ENCODE measurements at places on chromosomes 16 and 17.

- DNase-seq: no peak
Observed at GRCh38 chr16:49767414-49767813, 88.5 kb downstream of the ZNF423 start.

DNA sequence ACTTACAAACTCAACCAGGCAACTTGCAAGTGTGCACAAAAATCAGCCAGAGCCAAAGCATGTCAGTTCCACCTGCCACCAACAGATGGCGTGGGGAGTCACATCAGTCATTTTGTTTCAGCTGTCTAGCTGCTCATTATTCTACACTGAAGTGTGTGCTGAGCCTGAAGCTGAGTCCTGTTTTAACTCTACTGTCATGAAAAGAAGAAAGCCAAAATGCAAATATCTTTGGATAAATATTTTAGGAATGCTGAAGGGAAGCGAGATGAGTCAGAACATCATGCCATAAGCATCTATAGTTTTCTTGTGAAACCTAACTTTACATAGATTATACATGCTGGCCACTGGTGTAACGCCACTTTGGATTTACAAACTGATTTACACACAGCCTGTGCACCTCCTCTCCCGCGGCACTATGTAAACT, 172.6 kb downstream of the CDK5R1 start:
- peak; percentile 26 for DNase-seq

- DNase-seq: no peak
Observed at GRCh38 chr16:19589771-19590302, 34.3 kb downstream of the VPS35L start.

GRCh38 chr16:88539261-88539651, 30.9 kb upstream of the ZC3H18 start:
- DNase-seq: no peak

DNA sequence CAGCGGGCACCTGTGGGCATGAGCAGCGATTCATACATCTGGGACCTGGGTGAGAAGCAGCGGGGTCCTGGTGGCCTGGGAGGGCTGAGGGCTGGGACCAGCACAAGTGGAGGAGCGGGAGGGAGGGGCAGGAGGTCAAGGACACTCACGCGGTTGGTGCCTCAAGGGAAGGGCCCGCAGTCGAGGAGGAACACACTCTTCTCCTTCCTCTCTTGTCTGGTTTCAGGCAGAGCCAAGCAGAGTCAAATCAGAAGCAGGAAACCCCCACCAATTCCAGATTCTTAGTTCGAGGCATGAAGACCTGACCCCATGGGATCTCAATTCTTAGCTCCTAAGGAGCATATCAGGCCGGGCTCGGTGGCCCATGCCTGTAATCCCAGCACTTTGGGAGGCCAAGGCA, 15.7 kb downstream of the DNAI2 start:
- no peak for DNase-seq

- no peak for DNase-seq
Observed at GRCh38 chr17:67606896-67607604, 110.7 kb upstream of the NOL11 start.

DNA sequence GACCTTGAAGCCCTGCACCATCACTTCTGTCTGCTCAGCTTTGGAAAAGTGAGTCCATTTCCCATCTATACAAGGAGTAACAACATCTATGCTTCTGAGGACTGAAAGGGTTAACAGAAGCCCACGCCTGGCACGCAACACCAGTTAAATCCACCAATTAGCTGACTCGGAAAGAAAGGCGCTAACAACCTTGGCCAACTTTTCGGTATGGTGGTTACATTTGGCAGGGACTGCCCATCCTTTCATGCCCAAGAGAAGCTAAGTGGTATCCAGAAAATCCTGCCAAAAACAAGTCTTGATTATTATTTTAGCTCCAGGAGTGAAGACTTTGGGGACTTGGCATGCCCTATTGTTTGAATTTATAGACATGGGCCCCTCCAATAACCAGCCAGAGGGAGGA, 202.3 kb upstream of the RPL38 start:
- no peak for DNase-seq

- DNase-seq: no peak
Observed at GRCh38 chr16:337975-338575, 14.4 kb downstream of the AXIN1 start.

DNA sequence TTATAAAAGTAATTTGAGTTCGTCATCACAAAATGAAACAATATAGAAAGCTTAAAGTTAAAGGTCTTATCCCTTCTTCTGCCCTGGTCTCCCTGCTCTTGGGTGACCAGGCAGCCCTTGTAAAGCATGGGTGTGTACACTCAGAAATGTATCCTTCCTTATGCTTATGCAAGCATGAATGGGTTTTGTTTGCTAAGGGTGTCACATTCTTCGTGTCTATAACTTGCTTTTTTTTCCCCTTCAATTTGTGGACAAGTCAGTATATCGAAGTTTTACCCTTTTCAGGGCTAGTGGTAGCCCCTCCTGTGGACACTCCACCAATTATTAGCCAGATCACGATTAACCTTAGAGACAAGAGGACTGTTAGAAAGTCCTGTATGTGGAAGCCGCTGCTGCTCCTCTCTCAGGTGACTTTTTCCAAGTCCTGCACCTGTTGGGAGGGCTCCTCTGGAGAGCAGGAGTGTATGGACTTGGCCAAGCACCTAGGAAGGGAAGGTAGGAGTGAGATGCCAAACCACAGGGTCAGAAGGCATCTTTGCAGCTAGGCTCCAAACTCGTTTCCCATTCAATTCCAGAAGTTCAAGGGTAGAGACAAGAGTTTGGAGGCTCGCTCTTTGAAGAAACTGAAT, 50.9 kb downstream of the LDHD start:
- DNase-seq: no peak

DNA sequence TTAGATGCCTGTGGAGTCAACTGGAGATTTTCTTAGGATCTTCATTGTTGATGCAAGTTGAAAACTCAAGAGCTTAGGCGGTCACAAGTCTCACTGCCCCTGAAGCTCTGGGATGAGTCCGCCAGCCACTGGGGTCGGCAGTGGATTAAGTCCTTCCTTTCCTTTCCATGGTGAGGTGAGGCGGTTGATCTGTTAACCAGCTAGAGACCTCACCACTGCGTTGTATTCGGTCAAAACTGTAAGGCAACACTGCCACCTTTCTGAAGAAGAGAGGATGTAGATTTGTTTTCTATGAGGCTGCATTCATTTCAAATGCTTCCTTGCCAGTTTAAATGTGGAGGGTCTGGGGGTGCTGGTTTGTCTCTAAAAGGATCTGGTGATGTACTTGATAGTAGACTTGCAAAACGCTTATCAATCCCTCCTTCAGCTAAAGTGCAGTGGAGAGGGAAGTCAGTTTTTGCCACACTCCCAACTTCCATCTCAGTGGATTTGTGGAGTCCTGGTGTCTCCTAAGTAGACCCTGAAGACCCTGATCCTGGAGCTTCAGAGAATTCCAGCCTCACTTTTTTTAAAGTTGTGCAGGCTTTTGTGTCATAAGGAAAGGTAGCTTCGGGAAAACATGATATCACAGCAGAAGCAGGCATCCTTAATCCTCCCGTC, 1.7 kb downstream of the MYOCD start:
- no peak for DNase-seq

DNA sequence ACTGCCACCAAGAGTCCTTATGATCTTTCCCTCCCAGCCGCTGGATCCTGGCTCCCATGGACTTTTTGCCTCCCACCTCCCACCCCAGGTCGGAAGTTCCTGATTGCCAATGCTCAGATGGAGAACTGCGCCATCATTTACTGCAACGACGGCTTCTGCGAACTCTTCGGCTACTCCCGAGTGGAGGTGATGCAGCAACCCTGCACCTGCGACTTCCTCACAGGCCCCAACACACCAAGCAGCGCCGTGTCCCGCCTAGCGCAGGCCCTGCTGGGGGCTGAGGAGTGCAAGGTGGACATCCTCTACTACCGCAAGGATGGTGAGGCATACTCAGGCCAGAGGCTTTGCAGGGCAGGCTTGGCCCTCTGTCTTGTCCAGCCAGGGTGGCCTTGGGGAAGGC, 893 bp downstream of the KCNH6 start:
- no peak for DNase-seq

DNA sequence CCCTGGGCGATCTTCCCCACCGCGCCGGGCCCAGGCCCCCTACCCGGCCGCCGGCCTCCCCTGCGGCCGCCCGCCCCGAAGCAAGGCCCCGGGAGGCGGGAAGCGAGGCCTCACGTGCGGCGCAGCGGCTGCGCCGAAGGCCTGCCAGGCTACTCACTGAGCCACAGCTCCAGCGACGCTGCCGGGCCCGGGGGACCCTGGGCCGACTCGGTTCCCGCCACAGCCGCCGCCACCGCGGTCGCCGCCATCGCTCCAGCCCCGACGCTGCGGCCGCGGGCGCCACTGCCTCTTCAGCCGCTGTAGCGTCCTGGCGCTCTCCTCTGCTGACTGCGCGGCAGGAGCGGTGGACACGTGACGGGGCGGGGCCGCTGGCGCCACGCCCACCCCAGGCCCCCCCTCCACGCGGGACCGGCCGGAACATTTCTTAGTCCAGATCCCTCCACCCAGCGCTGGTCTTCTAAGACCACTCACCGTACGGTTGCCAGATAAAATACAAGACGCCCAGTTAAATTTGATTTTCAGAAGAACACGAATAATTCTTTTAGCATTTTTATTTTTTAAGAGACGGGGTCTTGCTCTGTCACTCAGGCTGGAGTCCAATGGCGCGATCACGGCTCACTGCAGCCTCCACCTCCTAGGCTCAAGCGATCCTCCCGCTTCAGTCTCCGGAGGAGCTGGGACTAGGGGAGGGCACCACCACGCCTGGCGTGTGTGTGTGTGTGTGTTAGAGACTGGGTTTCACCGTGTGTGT, at the start of gene GGA2:
Gene GGA2, minus strand, starts transcription at position 331 of the 751 bp plus-strand sequence. Its CDS starts 83 bp downstream, at position 248.
- peak; percentile 72 for DNase-seq

- DNase-seq: no peak
Observed at GRCh38 chr16:89352091-89352681, 134.7 kb downstream of the ZNF778 start.

GRCh38 chr16:4876646-4877379, 29.5 kb downstream of the UBN1 start:
- DNase-seq: no peak

- DNase-seq: no peak
Observed at GRCh38 chr16:57949595-57950238, 21.2 kb downstream of the CNGB1 start.

- no peak for DNase-seq
Observed at GRCh38 chr17:16977932-16978331, 6.0 kb upstream of the TNFRSF13B start.

DNA sequence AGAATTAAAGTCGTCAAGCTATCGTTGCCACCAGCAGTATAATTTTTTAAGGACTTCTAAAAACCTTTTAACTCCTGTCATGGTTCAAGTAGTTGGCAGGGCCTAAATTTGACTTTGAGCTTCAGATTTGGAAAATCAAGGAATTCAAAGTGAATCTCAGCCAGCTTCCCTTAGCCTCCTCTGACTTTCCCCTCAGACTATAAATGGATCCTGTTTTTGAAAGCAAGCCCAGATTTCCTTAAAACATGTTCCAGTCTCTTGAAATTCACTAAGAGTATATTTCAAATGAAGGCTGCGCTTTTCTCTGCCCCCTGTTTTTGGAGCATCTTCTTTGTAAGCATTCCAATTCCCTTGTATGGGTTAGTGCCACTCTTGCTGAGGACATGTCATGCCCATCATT, 101.8 kb upstream of the CDH8 start:
- DNase-seq: no peak

DNA sequence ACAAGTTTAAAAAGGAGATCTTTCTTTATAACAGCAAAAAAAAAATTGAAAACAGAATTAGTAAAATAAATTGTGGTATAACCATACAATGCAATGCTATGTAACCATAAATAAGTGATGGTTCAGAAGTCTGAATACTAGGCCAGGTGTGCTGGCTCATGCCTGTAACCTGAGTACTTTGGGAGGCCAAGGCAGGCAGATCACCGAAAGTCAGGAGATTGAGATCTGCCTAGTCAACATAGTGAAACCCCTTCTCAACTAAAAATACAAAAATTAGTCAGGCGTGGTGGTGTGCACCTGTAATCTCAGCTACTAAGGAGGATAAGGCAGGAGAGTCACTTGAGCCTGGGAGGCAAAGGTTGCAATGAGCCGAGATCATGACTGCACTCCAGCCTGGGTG, 34.6 kb downstream of the CCT6B start:
- DNase-seq: no peak

- DNase-seq: no peak
Observed at GRCh38 chr16:3596101-3596861, 15.1 kb downstream of the SLX4 start.

DNA sequence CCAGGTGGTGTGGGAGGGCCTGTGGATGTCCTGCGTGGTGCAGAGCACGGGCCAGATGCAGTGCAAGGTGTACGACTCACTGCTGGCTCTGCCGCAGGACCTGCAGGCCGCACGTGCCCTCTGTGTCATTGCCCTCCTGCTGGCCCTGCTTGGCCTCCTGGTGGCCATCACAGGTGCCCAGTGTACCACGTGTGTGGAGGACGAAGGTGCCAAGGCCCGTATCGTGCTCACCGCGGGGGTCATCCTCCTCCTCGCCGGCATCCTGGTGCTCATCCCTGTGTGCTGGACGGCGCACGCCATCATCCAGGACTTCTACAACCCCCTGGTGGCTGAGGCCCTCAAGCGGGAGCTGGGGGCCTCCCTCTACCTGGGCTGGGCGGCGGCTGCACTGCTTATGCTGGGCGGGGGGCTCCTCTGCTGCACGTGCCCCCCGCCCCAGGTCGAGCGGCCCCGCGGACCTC, 798 bp downstream of the CLDN9 start:
- no peak for DNase-seq

- DNase-seq: no peak
Observed at GRCh38 chr16:50183316-50183715, 30.2 kb downstream of the TENT4B start.

- DNase-seq: no peak
Observed at GRCh38 chr17:683499-684254, 31.0 kb downstream of the VPS53 start.

DNA sequence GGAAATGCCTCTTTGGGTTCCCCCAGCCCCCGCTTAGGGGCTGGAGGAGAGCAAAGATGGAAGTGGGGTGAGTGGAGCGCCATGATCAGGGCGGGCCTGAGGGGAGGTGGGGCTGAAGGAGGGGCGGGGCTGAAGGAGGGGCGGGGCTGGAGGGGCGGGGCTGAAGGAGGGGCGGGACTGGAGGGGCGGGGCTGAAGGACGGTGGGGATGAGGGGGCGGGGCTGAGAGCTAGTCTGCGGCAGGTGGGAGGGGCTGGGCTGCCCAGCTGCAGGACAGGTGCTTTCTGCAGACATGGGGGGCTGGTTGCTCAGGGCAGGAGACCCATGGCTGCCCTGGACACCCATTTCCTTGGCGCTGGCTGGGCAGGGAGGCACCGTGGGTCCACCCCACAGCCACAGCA, 39.1 kb upstream of the PABPN1L start:
- no peak for DNase-seq

GRCh38 chr17:47879028-47879585, 16.9 kb upstream of the SP2 start:
- DNase-seq: no peak

- DNase-seq: no peak
Observed at GRCh38 chr17:77839698-77840512, 118.6 kb upstream of the TNRC6C start.
